ENCODE measurements at places on chromosomes 5 and 9.

DNA sequence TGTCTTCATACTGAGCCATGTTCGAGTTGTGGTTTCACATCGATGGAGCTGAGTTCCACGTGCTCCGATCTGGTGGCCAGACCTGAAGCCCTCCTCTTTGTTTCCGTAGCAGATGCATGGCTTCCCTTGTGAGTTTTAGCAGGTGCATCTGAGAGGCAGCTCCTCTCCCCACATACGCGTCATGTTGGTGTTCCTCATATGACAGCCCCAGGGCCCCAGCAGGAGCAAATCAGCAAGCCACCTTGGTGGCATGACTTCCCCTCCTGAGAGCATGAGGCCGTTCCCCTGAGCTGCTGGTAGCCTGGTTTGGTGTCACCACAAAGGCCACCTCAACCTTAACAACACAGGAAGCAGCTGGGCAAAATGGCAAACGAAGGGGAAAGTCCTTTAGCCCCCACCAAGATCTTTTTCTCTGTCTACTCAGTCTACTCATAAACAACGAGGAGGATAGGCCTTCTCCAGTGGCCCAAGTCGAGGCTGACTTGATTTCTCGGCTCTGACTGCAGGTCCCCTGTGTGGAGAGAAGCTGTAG, 5.9 kb downstream of the CYFIP2 start:
- DNase-seq: peak; percentile 67

- no peak for DNase-seq
Measured at GRCh38 chr5:159783726-159784247, 132.5 kb upstream of the ADRA1B start.

- no peak for DNase-seq
Measured at GRCh38 chr5:181167814-181168488, 20.6 kb downstream of the OR2V2 start.

DNA sequence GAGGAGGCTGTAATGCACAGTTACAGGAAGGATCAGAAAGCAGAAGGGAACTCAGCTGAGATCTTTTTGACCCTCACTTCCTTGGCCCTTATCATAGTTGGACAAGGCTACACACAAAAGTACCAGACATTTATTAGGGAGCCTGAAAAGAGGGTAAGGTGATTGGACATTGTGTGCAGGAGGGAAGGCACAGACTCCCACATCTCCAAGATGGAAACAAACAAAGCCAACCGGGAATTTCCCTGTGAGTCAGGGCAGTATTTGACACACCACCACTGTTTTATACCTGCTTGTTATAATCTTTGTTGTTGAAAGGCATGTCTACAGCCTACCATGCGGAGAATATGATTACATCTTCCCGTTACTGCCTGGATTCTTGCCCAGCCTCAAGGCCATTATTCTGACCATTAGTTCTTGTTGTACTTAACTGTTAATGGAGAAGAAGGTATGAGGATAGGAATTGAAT, 3.0 kb upstream of the CCNG1 start:
- no peak for DNase-seq

DNA sequence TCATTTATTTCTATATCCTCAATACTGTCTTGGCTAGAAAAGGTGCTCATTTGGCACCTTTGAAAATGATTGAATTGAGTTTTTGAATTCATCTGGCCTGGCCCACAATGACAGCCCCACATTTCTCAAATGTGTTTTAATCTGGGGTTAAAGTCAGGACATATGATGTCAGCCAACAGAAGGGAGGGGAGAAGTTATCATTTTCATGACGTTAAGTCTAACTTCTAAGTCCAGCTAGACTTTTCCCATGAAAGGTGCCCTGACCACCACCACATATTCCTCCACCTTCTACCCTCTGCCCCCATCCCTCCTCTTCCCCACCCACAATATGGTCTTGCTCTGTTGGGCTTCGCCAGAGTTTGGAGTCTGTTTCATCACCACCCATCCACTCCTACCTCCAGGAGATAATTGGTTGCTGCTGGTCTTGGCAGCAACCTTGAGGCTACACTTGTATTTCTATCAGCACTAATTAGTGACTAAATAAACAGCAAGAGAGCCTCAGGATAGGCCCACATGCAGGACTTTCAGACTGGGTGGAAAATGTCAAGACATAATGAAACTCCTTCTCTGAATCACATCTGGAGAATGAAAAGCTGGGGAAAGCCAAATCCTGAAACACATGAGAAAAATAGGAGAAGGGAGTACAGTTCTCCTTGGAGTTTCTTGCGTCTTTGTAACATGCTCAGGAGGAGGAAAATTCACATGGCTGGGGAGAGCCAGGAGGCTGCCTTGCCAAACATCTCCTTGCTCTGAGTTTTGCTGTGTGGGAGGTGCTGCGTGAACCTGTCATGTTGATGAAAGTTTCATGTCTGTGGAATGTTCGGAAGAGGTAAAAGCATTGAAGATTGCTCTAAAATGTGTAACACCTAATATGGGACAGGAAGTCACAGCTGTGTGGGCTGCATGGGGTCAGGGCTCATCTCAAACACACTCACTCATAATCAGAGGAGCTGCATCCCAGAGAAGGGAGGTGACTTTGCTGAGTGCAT, 544.7 kb upstream of the KLF4 start:
- DNase-seq: no peak

DNA sequence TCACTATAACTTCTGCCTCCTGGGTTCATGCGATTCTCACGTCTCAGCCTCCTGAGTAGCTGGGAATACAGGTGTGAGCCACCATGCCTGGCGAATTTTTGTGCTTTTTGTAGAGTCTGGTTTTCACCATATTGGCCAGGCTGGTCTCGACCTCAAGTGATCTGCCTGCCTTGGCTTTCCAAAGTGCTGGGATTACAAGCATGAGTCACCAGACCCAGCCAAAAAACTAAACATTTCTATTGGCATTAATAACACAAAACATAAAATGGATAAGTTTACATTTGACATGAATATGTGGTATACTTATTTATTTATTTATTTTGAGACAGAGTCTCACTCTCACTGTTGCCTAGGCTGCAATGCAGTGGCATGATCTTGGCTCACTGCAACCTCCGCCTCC, 13.6 kb upstream of the REEP5 start:
- no peak for DNase-seq

DNA sequence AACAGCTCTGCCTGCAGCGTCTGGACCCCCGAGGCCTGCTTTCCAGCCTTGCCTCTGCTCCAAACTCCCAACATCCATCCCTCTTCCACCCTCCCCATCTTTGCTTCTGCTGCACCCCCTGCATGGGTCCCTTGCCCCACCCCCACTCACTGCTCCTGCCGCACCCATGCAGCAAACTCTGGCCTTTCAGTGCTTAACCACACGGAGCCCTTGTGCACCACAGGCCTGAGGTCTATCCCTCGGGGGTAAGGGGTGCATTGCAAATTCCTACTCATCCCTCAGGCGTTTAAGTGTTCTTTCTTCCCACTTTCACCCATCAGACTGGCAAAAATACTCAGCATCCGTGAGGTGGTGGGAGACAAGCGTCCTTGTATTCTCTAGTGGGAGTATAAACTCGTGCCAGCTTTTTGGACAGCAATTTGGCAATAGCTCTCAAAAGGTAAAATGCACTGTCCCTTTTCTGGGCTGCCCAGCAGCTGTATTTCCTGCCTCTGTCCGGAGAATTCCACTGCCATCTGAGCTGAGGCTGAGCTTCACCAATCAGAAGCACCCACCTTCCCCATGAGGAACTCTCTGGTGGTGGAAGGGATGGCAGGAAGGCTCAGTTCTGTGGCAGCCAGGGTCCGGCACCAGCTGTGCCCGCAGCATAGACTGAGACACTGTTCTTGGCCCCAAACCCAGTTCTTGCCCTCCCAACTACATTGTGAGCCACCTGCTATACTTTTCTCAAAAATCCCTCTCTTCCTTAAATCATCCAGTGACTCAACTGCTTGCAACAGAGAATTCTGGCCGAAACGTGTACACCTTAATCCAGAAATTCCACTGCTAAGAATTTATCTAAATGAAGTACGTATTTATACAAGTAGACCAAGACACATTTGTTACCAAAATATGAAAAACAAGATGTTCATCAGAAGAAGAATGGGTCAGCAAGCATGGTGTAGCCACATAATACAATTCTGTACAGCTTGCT, 15.0 kb downstream of the PSMB7 start:
- DNase-seq: no peak

GRCh38 chr9:31415164-31415563, 969.3 kb upstream of the ACO1 start:
- DNase-seq: no peak

DNA sequence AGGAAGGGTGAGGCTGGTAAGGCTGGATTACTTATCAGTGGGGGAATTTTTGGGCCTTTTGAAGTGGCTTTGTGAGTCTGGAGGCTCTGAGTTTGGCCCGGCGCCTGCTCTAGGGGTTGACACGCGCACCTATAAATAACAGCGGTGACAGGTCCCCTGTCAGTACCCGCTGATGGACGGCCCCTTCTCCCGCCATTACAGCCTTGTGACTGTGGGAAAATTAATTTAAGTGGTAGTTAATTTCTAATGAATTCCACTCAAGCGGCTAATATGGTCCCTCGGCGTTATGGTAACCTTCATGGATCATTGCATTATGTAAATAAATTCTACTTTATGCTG, 16.5 kb downstream of the MRPL36 start:
- no peak for DNase-seq

- DNase-seq: no peak
Measured at GRCh38 chr5:153517241-153517611, 26.8 kb downstream of the GRIA1 start.

- peak; percentile 50 for DNase-seq
Measured at GRCh38 chr9:18255158-18255629, 218.8 kb upstream of the ADAMTSL1 start.

GRCh38 chr5:1008451-1009358, at the start of gene NKD2:
Gene NKD2 (plus strand): TSS chr5:1008802. CDS start chr5:1009058, 256 bp downstream.
- DNase-seq: peak; percentile 18

- no peak for DNase-seq
Measured at GRCh38 chr9:119221276-119221675, 148.0 kb downstream of the BRINP1 start.
